Fibroblast of gingiva (primary cell): ENCODE measurements at places on chromosomes 3 and 15.

DNA sequence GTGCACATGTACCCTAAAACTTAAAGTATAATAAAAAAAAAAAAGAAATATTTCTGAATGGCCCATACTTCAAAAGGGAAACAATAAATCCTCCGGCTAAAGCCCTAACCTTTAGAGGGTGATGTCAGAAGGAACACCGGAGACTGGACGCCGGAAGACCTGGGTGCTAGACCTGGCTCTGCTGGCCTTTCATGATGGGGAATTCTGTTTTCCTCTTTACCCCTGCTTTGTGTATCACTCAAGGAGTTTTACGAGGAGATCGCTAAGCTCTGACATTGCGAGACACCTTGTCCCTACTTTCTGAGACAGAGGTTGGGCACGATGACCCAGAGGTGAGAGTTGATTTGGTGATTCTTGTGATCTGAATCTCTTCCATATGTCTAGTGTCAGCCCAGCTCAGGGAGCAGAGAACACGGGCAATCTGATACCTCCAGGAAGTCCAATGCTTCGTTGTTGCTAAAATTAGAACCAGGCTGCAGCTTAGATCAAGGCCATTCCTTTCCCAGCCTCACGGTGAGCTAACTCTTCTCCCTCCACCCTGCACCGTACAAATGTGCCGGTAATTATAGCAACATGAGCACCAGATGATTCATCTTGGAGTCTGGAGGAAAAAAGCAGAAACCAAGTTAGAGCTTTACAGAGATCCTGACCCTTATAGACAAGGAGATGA lies 42.0 kb upstream of the CFAP161 start:
- DNase-seq = peak; percentile 91

- no peak for DNase-seq
These were observed 2.3 kb upstream of the EIF2AK4 start for GRCh38 chr15:39931615-39932014.

- no peak for DNase-seq
These were observed 31.4 kb upstream of the PRTG start for GRCh38 chr15:55774113-55774970.

DNA sequence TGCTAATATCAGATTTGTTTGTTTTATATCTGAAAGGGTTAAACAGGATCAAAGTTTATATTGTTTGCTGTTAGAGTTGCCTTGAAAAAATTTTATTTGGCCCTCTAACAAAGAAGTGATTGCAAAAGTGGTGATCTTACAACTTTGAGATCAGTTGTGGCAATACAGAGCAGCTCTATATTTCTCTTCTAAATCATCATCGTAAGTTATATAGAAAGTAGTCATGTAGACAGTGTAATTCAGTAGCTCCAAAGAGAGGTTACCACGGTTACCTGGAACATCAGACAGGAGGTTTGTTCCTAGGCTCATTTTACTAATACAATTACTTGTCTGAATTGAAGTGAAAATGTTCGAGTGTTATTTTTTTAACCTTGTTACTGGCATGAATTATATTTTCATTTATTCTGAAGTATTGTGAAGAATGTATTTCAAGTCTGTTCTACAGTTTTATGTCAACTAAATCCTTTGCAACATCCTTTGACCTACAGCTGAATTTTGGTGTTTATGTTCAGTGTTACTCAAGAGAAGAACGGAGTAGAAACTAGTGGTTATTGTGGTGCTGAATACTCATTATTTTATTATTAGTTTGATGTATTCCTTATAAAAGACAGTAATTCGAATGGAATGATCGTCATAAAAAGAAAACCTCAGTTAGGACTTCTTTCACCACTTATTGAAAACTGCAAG lies 214.2 kb downstream of the NAALADL2 start:
- DNase-seq = peak; percentile 56

GRCh38 chr15:80787316-80787715 lies 8.1 kb downstream of the CEMIP start:
- DNase-seq = no peak

GRCh38 chr3:79115458-79115857 lies 652.3 kb downstream of the ROBO1 start:
- no peak for DNase-seq

GRCh38 chr3:133514418-133514817 lies 59.1 kb upstream of the CDV3 start:
- DNase-seq = no peak

- no peak for DNase-seq
These were observed 72.9 kb downstream of the CLASP2 start for GRCh38 chr3:33645060-33645647.

DNA sequence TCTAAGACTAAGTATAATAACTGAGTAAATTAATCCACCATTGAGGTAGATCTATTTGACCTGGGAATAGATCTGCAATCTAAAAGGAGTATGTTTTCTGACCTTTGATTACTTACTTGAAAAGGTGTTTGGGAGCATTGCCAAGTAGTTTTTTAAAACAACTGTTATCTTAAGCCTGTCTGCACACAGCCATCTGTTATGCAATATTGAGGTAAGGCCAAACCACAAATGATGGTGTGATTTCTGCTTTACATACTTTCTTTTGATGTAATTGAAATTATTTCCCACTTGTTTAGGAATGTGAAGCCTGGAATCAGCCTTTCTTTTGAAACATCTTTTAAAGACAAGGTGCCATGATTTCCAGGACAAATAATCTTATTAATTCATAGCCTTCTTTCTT lies 274.0 kb downstream of the BBX start:
- peak; percentile 7 for DNase-seq

- peak; percentile 4 for DNase-seq
These were observed 95.2 kb downstream of the WDR76 start for GRCh38 chr15:43922021-43922420.

- DNase-seq = no peak
These were observed 136.0 kb downstream of the HCN4 start for GRCh38 chr15:73232776-73233175.

DNA sequence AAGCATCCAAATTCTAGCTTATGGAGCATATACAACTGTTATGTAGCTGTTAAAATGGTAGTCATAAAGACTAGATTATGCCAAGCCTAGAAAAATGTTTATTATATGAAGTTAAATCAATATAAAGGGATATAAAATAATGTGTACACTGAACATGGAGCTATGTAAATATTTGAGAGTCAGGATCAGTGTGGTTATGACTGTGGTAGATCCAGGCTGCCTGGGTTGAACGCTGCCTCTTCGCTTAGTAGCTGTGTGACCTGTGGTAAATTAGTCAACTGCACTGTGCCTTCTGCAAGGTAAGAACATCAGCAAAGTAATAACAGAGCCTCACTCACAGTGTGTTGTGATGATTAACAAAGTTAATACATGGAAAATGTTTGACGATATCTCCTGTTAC lies 212.2 kb downstream of the RBMS3 start:
- DNase-seq = no peak

DNA sequence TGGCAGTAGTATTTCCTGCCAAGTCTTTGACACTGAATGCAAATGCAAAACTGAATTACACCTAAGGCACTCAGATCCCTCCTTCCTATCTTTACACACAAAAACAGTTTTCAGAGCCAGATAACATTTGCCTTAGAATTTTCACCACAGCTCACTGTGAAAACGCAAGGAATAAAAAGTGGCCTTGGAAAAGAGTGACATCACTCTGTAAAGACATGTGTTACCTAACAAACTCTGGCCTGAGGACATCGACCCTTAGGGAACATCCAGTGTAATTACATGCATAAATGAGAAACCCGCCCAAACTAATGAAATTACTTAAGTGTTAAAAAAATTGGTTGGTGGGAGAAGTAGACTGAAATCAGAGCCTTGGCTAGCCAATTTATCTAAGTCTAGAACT lies 88.9 kb downstream of the PLOD2 start:
- DNase-seq = no peak
